A375 (cell line): ENCODE measurements at places on chromosomes 6 and 20. TPM values are rescaled to one million over a fixed set of nuclear protein-coding genes. Genes with fewer than 3 reads are reported as not detected.

MACROD2 gene
- 1.9 and 2.6 TPM in 2 replicates for total RNA-seq

BCAS1 gene
- total RNA-seq = not detected in 2 replicates

COL12A1 gene
- 24.8 and 27.5 TPM in 2 replicates for total RNA-seq

KCNQ2 gene
- total RNA-seq = 0.30 and 0.45 TPM in 2 replicates

CTAGE9 gene
- total RNA-seq = not detected in 2 replicates

SIRPB1 gene
- total RNA-seq = 3.7 and 4.5 TPM in 2 replicates

CGA gene
- not detected in 2 replicates for total RNA-seq

B3GALT4 gene
- total RNA-seq = 1.1 and 2.6 TPM in 2 replicates

C20orf96 gene
- total RNA-seq = 1.1 and 1.9 TPM in 2 replicates

DLK2 gene
- 4.9 and 7.1 TPM in 2 replicates for total RNA-seq

PRDM13 gene
- 0.45 and 1.4 TPM in 2 replicates for total RNA-seq

IPCEF1 gene
- not detected in 2 replicates for total RNA-seq

GSTA4 gene
- total RNA-seq = 8.6 and 12.8 TPM in 2 replicates

HLA-DRA gene
- total RNA-seq = 285 and 293 TPM in 2 replicates

GMPR gene
- total RNA-seq = 0.49 TPM in 1 of 2 replicates, not detected in the other

SLC16A10 gene
- total RNA-seq = 2.8 and 5.1 TPM in 2 replicates

CAPN11 gene
- total RNA-seq = 0.34 TPM in 1 of 2 replicates, not detected in the other

AIF1 gene
- not detected in 2 replicates for total RNA-seq

CRISP3 gene
- total RNA-seq = not detected in 2 replicates

HEY2 gene
- 2.0 and 2.6 TPM in 2 replicates for total RNA-seq

SCAF8 gene
- 22.3 and 25.2 TPM in 2 replicates for total RNA-seq

BNIP5 gene
- not detected in 2 replicates for total RNA-seq

SCUBE3 gene
- total RNA-seq = 0.82 and 1.0 TPM in 2 replicates

TP53TG5 gene
- 1.1 TPM in 1 of 2 replicates, not detected in the other for total RNA-seq

RIPPLY2 gene
- 0.11 TPM in 1 of 2 replicates, not detected in the other for total RNA-seq

ELOVL5 gene
- total RNA-seq = 37.3 and 37.4 TPM in 2 replicates

ZC3H12D gene
- total RNA-seq = 0.08 and 0.16 TPM in 2 replicates

C6orf132 gene
- not detected in 2 replicates for total RNA-seq

LAMA5 gene
- total RNA-seq = 43.2 and 54.2 TPM in 2 replicates

MYBL2 gene
- total RNA-seq = 53.2 and 62.7 TPM in 2 replicates

PLA2G7 gene
- 1.7 and 2.5 TPM in 2 replicates for total RNA-seq

DHX35 gene
- total RNA-seq = 16.2 and 17.7 TPM in 2 replicates

EEF1A2 gene
- total RNA-seq = 49.6 and 63.1 TPM in 2 replicates

TRIM15 gene
- not detected in 2 replicates for total RNA-seq

PPIL6 gene
- total RNA-seq = 0.91 and 1.2 TPM in 2 replicates

TRPC4AP gene
- 39.8 and 43.5 TPM in 2 replicates for total RNA-seq

RRAGD gene
- total RNA-seq = 4.0 and 4.5 TPM in 2 replicates

SNAP25 gene
- 0.34 and 0.64 TPM in 2 replicates for total RNA-seq

PAK5 gene
- total RNA-seq = not detected in 2 replicates

DPPA5 gene
- total RNA-seq = not detected in 2 replicates

SLCO4A1 gene
- 130 and 131 TPM in 2 replicates for total RNA-seq

IL17A gene
- not detected in 2 replicates for total RNA-seq

ECT2L gene
- not detected in 2 replicates for total RNA-seq

ALDH5A1 gene
- 4.6 and 5.5 TPM in 2 replicates for total RNA-seq

RBPJL gene
- not detected in 2 replicates for total RNA-seq

TULP1 gene
- total RNA-seq = not detected in 2 replicates

C6orf52 gene
- total RNA-seq = 0.34 and 0.82 TPM in 2 replicates

SMOC2 gene
- total RNA-seq = not detected in 2 replicates

DEFB132 gene
- total RNA-seq = not detected in 2 replicates

SLC24A3 gene
- total RNA-seq = 2.0 TPM in 2 replicates

TBXT gene
- total RNA-seq = not detected in 2 replicates

BPIFB1 gene
- 0.24 and 0.30 TPM in 2 replicates for total RNA-seq

SIGLEC1 gene
- not detected in 2 replicates for total RNA-seq

NRSN1 gene
- not detected in 2 replicates for total RNA-seq
